ENCODE measurements at places on chromosomes 7 and 10. TPM values are rescaled to one million over a fixed set of nuclear protein-coding genes. Genes with fewer than 3 reads are reported as not detected.

The CPA5 gene
- polyA plus RNA-seq, result 1.4 TPM

DNA sequence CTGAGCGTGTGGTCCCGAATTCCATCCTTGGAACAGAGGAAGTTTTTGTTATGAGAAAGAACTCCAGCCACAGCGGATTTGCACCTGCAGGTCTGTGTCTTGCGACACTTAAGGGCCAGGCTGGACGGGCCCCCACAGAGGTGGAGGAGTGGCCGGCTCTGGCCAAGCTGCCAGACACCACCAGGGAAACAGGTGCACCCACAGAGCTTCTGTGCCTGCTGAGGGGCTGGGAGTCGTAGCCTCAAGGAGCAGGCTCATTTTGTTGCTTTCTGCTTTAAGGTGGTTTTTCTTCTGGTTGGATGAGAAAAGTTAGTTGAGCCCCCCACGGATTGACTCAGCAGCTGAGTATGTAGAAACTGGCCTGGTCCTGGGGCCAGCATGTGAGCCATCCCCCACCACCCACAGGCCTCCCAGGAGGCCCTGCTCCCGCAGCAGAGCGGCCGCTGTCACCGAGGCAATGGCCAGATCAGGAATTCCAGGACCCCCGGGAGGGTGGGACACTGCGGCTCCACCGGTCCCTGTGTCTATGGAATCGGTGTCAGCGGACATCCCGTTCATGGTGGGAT is 41.9 kb downstream of the NKX6-2 start:
- no peak for DNase-seq

- no peak for DNase-seq
These were observed 99.9 kb downstream of the CNOT4 start for GRCh38 chr7:135409845-135410542.

DNA sequence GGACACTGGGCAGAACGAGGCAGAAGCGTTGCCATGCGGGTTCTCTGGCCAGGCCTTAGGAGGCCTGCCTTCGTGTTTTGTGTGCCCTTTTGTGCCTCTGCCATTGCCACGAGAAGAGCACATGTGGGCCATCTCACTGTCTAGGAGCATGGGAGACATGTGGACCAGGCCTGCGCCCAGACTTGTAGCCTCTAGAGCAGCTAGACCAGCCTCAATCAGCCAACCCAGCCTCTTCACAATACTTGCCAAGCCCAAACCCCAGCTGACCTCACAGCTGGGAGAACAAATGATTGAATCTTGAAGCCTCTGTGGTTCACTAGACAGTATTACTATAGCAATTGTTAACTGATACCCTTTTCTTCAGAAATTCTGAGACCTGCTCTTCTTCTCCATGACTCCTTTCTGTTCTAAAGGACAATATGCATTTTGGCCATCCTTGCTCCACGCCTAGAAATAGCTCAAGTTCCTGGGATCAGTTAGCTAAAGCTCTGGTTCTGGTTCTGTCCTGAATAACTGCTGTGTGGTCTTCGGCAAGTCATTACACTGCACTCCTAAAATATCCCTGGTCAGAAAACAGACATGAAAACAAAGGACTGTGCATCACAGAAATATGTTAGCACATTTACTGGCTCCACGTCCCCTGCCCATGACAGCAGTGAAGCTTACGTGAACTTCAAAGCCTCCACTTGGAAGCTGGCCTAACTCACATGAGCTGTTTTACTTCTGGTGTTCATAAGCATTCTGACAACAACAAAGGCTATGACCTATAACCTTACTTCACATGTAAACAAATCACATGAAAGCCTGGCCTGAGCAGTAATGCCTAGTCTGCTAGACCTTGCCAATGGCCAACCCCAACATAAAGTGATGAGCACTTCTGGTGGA is 72.3 kb upstream of the MKRN1 start:
- DNase-seq, result no peak

The SPDYE2 gene
- 14.3 TPM for polyA plus RNA-seq

DNA sequence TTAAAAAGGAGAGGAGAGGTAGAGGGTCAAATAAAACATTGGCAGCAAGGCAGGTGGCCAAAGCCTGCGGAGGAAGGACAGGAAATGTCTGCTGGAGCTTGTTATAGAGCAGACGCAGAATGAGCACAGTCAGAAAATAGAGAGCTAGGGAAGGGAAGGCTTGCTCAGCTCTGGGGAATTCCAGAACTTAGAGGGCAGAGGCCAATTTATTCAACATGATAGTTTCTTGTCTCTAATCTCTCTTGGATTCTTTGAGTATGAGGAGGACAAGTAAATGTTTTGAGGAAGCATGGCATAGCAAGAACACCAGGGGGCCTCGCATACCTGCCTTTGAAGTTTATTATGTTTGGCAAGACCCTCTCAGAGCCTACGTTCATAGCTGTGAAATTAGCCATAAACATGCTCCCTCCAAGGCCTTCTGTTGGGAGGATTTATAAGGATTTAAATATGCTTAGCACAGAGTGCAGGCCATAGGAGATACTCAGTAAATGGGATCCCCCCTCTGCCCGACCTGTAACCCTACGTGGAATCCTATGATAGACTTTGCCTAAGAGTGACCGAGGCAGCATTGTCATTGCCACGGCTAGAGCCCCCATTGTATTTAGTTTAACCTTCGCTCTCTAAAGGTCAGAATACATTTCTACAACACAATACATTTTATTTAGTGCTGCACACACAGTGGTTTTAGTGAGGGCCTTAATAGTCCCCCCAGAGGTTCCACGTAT is 293.9 kb downstream of the CCDC3 start:
- peak; percentile 41 for DNase-seq

The PLEKHA1 gene
- polyA plus RNA-seq, result 47.2 TPM

DNA sequence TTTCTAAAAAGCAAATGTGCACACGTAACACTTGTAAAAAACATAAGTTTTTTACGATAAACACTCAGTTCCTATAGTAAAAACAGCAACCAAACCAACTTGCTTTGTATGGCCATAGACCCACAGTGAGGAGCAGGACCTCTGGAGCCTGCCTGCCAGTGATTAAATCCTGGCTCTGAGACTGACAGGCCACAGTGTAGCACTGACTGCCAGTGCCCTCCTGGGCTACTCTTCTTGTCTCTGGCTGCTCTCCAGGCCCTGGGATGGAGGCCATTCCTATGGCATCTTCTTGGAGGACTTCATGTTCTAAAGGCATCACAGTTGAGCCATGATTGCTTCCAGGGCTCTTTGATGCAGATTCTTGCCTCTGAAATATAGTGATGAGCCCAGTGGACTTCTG is 22.7 kb upstream of the TMEM254 start:
- DNase-seq, result no peak

The CH25H gene
- polyA plus RNA-seq, result 0.22 TPM

The TBXAS1 gene
- 9.0 TPM for polyA plus RNA-seq

GRCh38 chr10:110681023-110681681 is 37.0 kb downstream of the RBM20 start:
- DNase-seq, result no peak

The ACTL6B gene
- polyA plus RNA-seq, result not detected

DNA sequence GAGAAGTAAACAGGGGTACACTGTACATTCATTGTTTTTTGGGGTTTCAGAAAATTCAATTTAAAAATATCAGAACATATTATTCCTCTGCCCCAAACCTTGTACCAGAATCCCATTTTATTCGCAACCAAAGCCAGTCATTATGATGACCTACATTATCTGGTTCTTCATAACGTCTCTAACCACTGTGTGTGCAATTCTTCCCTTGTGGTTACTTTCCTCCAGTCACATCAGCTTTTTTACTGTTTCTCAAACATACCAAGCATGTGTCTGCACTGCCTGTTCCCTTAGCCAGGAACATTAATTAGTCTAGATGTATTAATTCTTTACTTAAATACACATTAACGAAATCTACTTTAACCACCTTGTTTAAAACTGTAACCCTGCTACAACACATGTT is 64.8 kb downstream of the THSD7A start:
- no peak for DNase-seq

GRCh38 chr7:150317748-150318444 is 5.3 kb upstream of the LRRC61 start:
- DNase-seq, result no peak

GRCh38 chr10:97830064-97830463 is 19.6 kb upstream of the GOLGA7B start:
- no peak for DNase-seq

GRCh38 chr10:77311186-77311585 is 326.4 kb downstream of the KCNMA1 start:
- DNase-seq, result no peak

GRCh38 chr10:13705526-13706174 is 118.9 kb downstream of the PRPF18 start:
- no peak for DNase-seq

The MYPN gene
- 2.4 TPM for polyA plus RNA-seq

GRCh38 chr7:149469806-149470205 is 8.9 kb upstream of the ZNF777 start:
- no peak for DNase-seq

- DNase-seq, result no peak
These were observed 755.2 kb upstream of the SORCS1 start for GRCh38 chr10:107919626-107920235.

DNA sequence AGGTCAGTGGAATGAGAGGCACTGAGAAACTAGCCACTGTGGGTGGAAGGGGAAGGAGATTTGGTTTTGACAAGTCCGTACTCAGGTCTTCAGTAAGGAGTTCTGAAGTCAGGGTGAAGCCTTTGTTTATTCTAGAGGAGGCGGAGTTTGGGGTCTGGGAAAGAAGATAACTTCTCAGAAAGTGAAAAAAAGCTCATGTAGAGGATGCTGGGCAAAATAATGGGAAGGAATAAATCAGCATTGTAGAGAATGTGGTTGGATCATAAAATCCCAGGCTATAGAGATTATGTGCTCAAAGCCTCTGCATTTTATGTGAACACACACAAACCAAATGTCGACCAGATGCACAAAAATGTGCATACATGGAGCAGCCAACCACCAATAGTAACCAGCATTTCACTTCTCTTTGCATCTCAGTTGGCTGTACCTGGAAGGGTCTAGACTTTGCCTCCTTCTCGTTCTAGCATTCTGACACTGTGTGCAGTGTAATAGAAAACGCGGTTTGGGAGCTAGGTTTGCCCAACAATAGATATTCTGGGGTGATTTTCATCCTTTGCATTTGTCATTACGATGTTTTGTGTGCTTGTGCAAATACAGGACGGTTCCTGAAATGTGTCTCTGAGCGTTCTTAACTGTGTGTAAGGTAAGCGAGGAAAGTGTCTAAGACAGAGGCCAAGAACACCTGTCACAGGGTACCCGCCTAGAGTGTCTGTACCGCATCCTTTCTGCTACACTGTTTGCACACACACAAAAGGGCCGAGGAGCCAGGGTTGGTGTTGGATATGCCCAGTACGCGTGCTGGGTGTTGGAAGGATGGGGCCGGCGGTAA is 603 bp upstream of the HECW1 start:
- no peak for DNase-seq

The RPEL1 gene
- polyA plus RNA-seq, result 0.12 TPM

The PHKG1 gene
- polyA plus RNA-seq, result 3.0 TPM

The ANKRD22 gene
- polyA plus RNA-seq, result 1.0 TPM

- DNase-seq, result no peak
These were observed 34.9 kb upstream of the TMEM248 start for GRCh38 chr7:66886152-66886551.

The NCF1 gene
- polyA plus RNA-seq, result 1.9 TPM

DNA sequence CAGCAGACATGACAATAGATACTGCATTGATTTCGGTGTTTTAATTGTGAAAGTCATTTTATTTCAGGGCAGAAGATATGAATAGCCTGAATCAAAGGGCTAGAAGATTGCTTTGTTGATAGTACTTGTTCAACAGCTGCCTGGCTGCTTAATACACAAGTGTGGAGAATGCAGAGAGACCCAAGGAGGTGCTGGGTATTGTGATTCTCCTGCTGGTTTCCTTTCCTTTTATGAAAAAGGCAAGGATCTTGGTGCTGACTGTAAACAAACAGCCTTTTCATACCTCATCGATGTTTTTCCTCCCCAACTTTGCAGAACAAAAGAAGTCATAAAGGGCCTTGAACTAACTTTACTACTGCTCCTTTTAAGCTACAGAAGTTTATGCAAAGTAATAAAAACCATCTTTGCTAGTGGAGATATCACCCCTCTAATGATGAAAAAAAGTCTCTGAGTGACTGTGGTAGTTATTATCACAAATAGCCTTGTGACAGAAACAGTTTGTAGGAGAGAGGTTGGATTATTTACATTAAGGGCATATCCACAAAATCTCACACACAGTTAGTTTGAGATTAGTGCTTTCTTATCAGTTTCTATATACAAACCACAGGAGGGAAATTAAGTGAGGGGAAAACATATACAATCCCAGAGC is 800.0 kb downstream of the LRMDA start:
- peak; percentile 58 for DNase-seq

The GIMAP8 gene
- 23.3 TPM for polyA plus RNA-seq

The ASZ1 gene
- polyA plus RNA-seq, result 0.96 TPM

The SHTN1 gene
- polyA plus RNA-seq, result 34.0 TPM

GRCh38 chr10:21099291-21100062 is 202.4 kb upstream of the NEBL start:
- no peak for DNase-seq

- DNase-seq, result no peak
These were observed 225.2 kb downstream of the GLI3 start for GRCh38 chr7:42011846-42012245.

The FAS gene
- polyA plus RNA-seq, result 17.3 TPM

GRCh38 chr7:44072364-44073231 is 7.2 kb upstream of the PGAM2 start:
- peak; percentile 55 for DNase-seq

GRCh38 chr10:70763567-70763966 is 21.6 kb downstream of the TBATA start:
- DNase-seq, result no peak

DNA sequence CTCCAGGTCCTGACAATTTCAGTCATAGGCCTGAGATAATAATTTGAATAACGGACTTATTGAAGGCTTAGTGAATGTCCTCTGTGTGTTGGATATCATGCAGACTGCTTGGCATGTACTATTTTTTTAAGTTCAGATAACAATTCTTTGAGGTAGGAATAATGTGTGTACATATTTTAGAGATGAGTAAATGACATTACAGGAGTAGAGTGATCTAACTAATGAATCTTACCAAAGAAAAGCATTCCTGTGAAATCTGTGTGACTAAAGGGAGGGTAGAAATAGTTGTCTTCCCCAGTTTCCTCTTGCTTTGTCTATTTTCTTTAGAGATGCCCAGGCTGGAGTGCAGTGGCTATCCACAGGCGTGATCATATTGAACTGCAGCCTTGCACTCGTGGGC is 391.8 kb upstream of the ETV1 start:
- DNase-seq, result no peak

The FRMD4A gene
- polyA plus RNA-seq, result 60.9 TPM

The OR9A2 gene
- not detected for polyA plus RNA-seq

- no peak for DNase-seq
These were observed 184.1 kb downstream of the CREB5 start for GRCh38 chr7:28596245-28596935.

The C10orf53 gene
- not detected for polyA plus RNA-seq

GRCh38 chr7:77188731-77189437 is 10.7 kb downstream of the FGL2 start:
- no peak for DNase-seq

The TMEM229A gene
- polyA plus RNA-seq, result 1.0 TPM

DNA sequence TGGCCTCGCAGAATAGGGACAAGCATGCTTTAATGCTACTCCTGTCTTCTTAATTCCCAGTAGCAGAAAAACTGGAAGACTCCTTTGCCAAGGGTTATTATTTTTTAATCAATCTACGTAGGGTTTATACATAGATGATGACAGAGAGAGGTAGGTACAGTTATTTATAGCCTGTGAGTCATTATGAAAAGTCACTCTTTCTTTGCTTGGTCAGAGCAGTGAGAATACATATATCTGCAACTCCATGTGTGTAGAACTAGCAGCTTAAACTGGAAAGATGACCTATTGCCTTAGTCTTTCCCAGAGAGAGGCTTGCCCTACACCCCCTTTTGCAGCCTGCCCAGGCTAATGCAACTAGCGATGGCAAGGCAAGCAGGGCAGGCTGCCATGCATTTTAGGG is 1050.6 kb downstream of the NRG3 start:
- DNase-seq, result no peak

The SNX10 gene
- polyA plus RNA-seq, result 16.1 TPM
